G401 (cell line): ENCODE measurements at places on chromosomes 1 and 21.
A peak's percentile ranks its signal among the peaks of the same experiment; 100 is the strongest.

DNA sequence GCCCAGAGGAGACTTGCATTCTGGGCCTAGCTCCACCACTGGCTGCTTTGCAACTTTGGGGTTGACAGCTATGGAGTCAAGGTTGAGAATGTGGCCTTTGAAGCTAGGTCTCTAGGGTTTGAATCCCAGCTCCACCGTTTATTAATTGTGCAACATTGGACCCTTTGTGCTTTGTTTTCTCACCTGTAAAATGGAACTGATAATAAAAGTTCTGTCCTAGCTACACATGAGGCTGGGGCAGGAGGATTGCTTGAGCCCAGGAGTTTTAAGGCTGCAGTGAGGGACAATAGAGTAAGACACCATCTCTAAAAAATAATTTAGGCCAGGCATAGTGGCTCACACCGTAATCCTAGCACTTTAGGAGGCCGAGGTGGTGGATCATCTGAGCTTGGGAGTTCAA is 15.2 kb upstream of the LMNA start:
- DNase-seq: no peak

- DNase-seq: no peak
Measured at GRCh38 chr1:159900086-159900680, at the start of gene CFAP45. TSS of gene CFAP45 (minus strand) at chr1:159900165. CDS start at chr1:159900098, 67 bp downstream.

DNA sequence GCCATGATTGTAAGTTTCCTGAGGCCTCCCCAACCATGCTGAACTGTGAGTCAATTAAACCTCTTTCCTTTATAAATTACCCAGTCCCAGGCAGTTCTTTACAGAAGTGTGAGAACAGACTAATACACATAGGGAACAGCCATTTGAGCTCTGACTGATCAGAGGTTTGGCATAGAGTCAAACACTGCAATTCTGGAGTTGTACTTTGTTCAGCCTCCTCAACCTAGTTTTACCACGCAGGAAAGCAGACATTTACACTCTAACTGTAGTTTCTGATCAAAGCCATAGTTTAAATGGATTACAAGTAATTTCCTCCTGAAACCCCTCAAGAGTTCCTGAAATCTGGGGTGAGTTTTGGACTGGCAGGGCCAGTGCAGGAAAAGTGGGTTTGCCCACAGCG is 218.2 kb downstream of the TNR start:
- no peak for DNase-seq

DNA sequence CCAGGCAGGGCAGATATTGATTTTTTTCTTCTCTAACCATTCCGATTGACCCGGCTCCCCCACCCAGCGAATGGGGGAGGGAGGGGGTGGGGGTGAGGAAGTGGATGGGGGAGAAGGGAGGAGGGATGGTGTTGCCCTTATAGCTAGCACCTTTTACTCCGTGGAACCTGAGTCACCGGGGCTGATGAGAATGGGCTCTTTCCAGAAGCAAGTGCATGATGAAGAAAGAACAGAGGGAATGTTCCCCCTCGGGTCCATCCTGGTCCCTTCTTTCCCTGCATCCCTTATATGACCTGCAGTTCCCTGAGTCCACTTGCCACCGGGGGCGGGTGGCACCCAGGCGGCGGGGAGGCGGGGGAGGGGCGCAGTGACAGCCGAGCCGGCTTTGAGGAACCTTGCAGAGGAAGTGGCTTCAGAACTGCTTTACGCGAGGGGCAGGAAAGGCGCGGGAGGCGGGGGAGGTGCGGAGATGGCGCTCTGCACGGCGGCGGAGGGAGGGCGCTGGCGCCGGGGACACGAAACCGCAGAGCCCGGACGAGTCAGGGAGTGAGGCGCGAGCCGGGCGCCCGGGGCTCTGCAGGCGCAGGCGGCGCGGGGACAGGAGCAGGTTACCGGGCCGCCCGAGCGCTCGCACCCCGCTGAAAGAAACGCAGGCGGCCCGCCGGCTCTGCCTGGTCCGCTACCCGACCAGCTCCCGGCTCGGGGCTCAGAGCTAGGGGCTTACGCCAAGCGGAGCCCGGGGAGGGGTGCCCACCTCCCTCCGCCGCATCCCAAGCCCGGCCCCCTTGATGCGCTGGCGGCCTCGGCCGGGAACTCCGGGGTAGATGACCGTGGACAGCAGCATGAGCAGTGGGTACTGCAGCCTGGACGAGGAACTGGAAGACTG is 49.7 kb downstream of the RASSF5 start:
- peak; percentile 67 for DNase-seq

DNA sequence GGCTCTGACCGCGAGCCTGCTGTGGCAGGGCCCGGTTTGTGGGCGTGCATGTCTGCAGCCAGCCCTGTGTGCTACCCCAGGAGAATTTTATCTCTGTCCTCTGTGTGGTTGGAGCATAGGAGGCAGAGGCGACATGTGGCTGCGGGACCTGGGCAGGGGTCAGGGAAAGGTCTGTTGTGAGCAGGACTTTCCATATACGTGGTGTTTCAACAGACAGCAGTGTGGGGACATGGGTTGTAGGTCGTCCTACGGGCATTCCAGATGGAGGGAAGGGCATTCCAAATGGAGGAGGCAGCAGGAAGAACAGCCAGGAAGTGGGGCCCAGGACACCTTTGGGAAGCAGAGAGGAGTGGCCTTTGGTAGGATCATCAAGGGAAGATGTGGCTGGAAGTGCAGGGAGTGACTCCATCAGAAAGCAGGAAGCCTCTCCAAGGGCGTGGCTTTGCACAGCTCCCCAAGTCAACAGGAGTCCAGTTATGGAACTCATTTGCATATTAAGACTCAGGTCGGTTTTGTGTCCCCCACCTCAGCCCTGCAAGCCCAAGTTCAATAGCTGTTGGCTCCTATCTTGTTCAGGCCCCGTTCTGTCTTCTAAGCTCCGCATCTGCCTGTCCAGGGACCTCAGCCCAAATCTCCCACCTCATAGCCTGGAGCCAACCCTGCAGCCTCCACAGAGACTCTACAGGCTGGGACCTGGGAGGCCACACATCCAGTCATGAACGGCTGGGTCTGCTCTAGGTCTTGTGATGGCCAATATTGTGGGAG is 309.1 kb downstream of the MATN1 start:
- no peak for DNase-seq

DNA sequence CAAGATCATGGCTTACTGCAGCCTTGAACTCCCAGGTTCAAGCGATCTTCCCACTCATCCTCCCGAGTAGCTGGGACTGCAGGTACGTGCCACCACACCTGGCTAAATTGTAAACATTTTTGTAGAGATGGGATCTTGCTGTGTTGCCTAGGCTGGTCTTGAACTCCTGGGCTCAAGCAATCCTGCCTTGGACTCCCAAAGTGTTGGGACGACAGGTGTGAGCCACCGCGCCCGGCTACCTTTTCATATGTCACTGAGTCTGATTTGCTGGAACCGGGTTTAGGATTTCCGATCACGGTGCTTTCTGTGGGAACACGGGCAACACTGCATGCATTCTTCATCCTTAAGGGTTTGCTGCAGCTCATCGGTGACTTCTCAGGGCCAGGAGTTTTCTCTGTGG is 32.2 kb upstream of the PCBP3 start:
- no peak for DNase-seq

- no peak for DNase-seq
Measured at GRCh38 chr1:31122741-31123140, 57.2 kb upstream of the PUM1 start.

DNA sequence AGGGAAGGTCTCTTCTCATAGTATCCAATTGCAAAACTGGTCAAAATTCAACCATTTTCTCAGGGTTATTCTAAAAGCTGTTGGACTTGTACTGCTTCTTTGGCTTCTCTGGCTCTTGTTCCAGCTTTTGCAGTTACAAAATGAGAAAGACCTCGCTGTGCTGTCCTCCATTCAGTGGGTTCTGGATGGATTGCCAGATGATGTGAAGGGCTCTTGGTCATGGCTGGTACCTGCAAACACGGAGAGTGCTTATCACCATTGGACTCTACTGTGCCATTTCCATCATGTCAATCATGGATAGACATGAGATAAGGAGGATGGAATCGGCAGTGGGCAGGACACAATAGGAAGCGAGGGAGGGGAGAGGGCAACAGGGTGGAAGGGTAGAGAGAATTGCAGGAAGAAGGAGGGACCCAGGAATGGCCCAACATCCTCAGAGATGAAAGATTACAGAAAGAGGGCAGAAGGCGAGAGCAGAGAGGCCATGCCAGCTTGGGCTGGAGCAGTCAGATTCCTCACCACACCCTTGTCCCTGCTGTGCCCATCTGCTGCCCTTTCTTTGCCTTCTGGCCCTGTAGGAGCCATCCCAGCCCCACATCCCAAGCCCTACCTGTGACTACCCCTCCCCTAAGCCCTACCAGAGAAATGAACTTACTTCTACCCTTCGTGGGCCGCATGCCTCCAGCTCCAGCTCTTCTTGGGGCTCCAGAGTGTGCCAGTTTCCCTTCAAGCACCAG is 70.3 kb downstream of the HIVEP3 start:
- peak; percentile 66 for DNase-seq

GRCh38 chr1:41589395-41589794 is 104.9 kb upstream of the EDN2 start:
- DNase-seq: no peak

DNA sequence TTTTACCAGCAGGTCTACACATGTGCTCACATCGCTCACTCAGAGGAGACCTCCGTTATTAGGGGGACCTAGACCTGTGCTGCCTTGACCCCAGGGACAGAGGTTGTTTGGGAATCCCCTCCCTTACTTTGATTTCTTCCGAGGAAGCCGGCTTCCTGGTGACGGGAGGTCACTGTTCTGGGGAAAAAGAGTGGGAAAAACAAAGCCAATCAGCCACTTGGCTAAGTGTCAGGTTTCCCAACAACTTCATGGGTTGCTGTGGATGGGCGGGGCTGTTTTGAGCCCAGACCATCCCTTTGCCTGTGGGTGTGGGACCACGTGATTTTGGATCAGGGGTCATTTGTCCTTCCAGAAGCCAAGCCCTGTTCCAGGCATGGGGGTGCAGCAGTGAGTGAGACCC is 7.1 kb upstream of the KCNAB2 start:
- no peak for DNase-seq

DNA sequence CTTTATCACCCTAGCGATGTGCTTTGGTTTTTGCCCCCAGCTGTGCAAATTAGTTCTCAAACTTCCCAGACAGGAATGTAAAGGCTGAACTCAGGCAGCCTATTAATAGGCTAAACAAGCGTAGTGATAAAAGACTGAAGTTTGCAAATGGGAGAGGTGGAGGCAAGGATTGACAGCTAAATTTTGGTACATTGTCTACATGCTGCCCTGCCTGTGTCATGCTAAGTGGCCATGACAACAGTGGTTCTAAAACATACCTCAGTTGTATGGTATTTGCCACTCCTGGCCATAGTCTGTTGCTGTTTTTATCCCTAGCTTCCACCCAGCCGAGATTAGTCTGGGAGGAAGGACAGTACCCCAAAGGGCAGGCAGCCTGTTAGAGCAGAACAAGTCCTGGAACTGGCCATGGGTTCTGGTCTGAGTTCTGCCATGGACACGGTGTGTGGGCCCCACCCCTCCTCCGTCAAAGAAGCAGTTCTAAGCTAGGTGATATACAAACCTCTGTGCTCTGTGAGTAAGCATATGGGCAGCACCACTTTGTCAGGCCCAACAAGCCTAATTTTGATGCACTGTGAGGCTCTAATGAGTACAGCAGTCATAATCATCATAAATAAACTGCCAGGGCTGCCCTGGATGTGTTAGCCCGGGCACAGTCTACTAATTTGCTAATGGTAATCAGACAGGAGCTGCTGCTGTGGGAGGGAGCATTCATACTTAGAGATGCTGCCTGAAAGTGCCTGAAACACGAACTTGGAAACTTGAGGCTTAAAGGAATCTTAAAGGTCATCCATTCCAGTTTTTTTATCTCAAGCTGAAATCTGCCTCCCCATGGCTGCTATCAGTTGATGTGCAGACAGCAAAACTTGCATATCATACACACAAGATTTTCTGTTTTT is 177.1 kb downstream of the HHAT start:
- peak; percentile 24 for DNase-seq

DNA sequence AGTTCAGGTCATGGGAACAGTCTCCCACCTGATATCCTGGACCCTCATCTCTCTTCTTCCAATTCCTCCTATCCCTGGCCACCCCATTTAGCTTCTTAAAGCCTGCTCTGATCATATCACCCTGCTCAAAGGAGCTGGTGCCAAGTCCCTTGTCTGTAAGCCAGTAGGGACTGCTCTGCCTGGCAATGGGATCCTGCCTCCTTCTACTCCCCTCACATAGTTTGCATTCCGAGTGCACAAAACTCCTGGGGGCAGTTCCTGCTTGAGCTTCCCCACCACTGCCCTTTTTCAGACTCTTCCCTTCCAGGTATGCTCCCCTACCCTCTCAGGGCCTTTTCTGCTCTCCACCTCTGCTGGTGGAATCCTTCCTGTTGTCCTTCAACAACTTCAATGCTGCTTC is 48.1 kb downstream of the NGF start:
- DNase-seq: no peak

DNA sequence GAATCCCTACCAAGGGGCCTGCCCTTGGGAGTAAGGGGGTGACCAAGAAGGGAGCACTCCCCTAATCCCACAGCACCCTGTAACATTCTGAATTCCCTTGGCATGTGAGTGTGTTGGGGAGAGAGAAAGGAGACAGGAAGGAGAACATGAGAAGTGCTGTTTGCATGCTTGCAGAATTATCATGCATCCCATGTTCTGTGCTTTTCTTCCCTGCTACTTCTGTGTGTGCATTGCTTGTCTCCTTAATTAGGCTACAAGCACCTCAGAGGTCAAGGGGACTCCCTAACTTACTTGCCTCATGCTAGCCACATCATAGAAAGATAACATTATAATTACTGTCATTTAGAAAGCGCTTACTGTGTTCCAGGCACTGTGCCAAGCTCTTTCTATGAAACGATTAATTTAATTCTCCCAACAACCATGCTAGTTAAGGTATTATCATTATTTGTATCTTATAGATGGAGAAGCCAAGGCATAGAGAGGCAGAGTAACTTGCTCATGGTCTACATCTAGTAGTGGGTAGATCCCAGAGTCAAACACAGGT is 11.1 kb downstream of the NOS1AP start:
- DNase-seq: no peak
